Mononuclear cell (primary cell): ENCODE measurements at places on chromosomes 16 and 17. TPM values are rescaled to one million over a fixed set of nuclear protein-coding genes. Genes with fewer than 3 reads are reported as not detected.

The TMEM219 gene
- total RNA-seq: 61.1 TPM

The DPEP3 gene
- 0.21 TPM for total RNA-seq

The DNAI2 gene
- total RNA-seq: 0.21 TPM

The TNS4 gene
- total RNA-seq: 0.21 TPM

The CTRB1 gene
- not detected for total RNA-seq

The MT1E gene
- total RNA-seq: 1.7 TPM

The AATK gene
- 2.0 TPM for total RNA-seq

The SKAP1 gene
- 40.1 TPM for total RNA-seq

The TMEM114 gene
- not detected for total RNA-seq

The PRAC2 gene
- total RNA-seq: not detected

The ABCA3 gene
- 1.9 TPM for total RNA-seq

The CCL7 gene
- total RNA-seq: 3.1 TPM

The HOXB9 gene
- not detected for total RNA-seq

The FMNL1 gene
- total RNA-seq: 202 TPM

The ATP6V0D1 gene
- 113 TPM for total RNA-seq

The ZNF821 gene
- 15.1 TPM for total RNA-seq

The COTL1 gene
- 528 TPM for total RNA-seq

The KIF19 gene
- total RNA-seq: 1.2 TPM

The LITAFD gene
- not detected for total RNA-seq

The CCL16 gene
- not detected for total RNA-seq

The NPLOC4 gene
- 46.5 TPM for total RNA-seq

The ENGASE gene
- 25.2 TPM for total RNA-seq

The COX6A2 gene
- not detected for total RNA-seq

The HOXB4 gene
- total RNA-seq: 0.31 TPM

The SLC13A2 gene
- total RNA-seq: not detected

The IL21R gene
- 21.1 TPM for total RNA-seq

The NLRC5 gene
- total RNA-seq: 246 TPM

The TBC1D3 gene
- not detected for total RNA-seq

The ACLY gene
- 23.8 TPM for total RNA-seq

The NPIPB8 gene
- total RNA-seq: 0.10 TPM

The CHST6 gene
- not detected for total RNA-seq

The MYO15B gene
- total RNA-seq: 75.9 TPM

The NOD2 gene
- 21.6 TPM for total RNA-seq

The JMJD8 gene
- total RNA-seq: 25.0 TPM

The KLHDC4 gene
- 33.4 TPM for total RNA-seq

The MPP2 gene
- total RNA-seq: 1.4 TPM

The GCGR gene
- total RNA-seq: not detected

The BLTP2 gene
- total RNA-seq: 85.2 TPM

The GAS7 gene
- total RNA-seq: 38.4 TPM

The NECAB2 gene
- total RNA-seq: not detected

The CHST5 gene
- total RNA-seq: under 0.01 TPM

The PFAS gene
- total RNA-seq: 6.0 TPM

The SDR42E1 gene
- total RNA-seq: 2.8 TPM
